ENCODE measurements at places on chromosomes 7 and 10.

GRCh38 chr7:153616711-153617325 lies 435.4 kb upstream of the DPP6 start:
- no peak for DNase-seq

- no peak for DNase-seq
Observed at GRCh38 chr10:103739039-103739764, 116.2 kb downstream of the SH3PXD2A start.

GRCh38 chr7:142420554-142421362 lies 162.9 kb upstream of the PRSS58 start:
- no peak for DNase-seq

GRCh38 chr7:130133029-130133782 lies 62.9 kb downstream of the KLHDC10 start:
- no peak for DNase-seq

DNA sequence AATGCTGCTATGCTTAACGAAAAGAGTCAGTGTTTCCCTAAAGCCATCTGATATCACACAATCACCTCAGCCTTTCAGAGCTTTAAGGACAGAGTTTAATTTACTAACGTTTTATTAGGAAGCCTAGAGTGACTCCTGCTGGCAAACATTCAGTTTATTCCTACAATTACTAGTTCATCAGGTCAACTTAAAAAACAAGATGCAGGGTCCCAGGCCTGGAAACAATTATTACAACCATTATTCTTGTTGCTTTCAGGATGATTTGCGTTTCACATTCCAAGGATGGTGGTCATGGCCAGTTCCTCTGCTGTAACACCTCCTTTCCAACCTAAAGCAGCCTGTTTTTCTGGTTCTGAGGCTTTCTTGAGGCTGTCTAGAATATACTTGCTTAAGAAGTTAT lies 1.5 kb upstream of the FAM53B start:
- DNase-seq, result no peak

Measured in GM10248 (cell line).